ENCODE measurements at places on chromosomes 6 and 20.
A peak's percentile ranks its signal among the peaks of the same experiment; 100 is the strongest.

- DNase-seq: no peak
Measured at GRCh38 chr20:9616455-9616805, 102.0 kb downstream of the LAMP5 start.

GRCh38 chr20:49859011-49859410 lies 46.4 kb downstream of the SLC9A8 start:
- no peak for DNase-seq

GRCh38 chr6:87968435-87969278 lies 79.0 kb upstream of the SPACA1 start:
- peak; percentile 74 for DNase-seq

GRCh38 chr20:6081236-6081635 lies 27.4 kb upstream of the LRRN4 start:
- DNase-seq: no peak

DNA sequence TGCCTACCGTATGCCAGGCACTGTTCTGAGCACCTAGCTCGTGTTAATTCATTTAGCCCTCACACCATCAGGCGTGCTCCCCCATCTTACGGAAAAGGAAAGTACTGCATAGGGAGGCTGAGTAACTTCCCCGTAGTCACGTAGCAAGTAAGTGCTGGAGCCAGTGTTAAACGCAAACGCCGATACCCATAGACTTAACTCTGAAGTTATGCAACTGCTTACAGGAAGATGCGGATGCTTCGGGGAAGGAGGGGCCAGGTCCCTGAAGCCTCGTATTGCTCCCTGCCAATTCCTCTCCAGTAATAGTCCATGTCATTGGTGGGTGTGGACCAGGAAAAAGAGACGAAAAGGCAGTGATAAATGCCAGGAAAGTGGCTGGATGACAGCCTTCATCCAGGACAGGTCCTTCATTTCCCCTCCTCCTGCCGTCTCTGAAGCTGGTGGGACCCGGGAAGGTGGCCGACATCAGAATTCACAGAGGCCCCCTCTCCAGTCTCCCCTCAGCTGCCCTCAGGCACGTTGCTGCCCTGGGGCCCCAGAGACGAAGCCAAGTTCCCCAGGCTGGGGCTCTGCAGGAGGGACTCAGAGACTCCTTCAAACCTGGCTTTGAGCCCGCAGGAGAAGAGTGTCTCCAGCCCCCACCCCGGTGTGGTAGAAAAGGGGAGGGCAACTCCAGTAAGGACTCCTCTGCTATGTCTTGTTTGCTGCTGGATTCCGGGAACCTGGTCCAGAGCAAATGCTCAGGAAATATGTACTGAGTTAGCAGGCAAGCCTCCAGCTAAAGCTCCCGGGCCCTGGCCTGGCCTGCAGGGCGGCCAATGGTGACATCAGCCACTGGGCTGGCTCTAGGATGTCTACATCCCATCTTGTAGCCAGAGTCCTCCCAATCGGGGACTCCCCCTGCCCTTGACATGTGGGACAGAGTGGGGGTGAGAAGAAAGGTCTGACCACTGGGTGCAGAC lies 37.8 kb downstream of the RAB44 start:
- no peak for DNase-seq

DNA sequence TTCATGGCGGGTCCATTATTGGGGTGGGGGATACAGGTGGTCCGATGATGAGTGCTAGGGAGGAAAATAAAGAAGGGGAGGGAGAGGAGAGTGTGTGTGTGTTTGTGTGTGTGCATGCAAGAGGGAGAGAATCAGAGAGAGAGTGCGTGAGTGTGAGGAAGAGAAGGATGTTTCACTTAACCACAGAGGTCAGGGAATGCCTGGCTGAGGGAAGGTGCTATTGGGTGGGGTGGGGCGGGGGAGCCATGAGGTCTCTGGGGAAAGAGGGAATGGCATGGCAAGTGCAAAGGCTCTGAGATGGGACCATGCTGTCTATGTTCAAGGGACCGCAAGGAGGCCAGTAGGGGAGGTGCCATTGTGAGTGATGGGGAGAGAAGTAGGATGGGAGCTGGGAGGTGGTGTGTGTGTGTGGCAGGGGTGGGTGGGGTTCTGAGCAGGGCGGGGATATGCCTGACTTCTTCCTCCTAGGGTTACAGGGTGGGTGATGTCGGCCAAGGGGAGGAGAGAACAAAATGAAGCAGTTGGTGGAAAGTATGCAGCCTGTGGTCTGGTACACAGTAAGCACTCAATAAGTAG lies 23.0 kb downstream of the CEBPB start:
- DNase-seq: no peak

DNA sequence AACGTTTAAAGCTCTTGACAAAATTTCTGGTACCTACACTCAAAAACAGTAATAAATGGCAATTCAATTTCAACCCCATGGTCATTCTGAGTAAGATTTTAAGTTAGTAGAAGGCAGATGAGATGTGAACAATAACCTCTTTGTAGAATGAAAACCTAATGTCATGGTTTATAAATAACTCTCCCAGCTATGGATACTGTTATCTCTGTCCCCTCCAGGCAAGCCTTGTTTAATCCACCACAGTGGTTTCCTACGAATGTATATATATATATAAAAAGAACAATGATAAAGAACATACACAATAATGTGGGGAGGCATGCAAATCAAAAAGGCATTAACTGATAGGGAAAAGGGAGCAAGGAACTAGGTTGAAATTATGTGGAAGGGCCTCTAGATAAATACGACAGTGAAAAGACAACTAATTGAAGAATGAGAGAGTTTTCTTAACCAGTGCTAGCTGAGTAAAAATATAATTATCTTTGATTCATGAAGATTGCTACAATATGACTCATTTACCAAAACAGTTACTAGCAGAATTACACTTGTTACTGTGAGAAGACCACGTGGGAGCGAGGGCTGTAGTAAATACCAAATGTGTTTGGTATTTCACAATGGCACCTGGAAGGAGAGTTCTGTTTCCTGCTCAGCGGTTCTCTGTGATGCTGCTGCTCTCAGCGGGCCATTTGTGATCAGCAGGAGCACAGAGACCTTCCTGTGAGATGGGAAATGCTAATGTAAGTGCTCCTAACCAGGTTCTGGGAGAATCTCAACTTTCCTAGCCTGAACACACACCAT lies 173.7 kb downstream of the MBOAT1 start:
- DNase-seq: no peak

GRCh38 chr6:97049253-97050011 lies 124.9 kb downstream of the KLHL32 start:
- no peak for DNase-seq

- DNase-seq: no peak
Measured at GRCh38 chr6:152598901-152599537, 38.1 kb downstream of the SYNE1 start.

DNA sequence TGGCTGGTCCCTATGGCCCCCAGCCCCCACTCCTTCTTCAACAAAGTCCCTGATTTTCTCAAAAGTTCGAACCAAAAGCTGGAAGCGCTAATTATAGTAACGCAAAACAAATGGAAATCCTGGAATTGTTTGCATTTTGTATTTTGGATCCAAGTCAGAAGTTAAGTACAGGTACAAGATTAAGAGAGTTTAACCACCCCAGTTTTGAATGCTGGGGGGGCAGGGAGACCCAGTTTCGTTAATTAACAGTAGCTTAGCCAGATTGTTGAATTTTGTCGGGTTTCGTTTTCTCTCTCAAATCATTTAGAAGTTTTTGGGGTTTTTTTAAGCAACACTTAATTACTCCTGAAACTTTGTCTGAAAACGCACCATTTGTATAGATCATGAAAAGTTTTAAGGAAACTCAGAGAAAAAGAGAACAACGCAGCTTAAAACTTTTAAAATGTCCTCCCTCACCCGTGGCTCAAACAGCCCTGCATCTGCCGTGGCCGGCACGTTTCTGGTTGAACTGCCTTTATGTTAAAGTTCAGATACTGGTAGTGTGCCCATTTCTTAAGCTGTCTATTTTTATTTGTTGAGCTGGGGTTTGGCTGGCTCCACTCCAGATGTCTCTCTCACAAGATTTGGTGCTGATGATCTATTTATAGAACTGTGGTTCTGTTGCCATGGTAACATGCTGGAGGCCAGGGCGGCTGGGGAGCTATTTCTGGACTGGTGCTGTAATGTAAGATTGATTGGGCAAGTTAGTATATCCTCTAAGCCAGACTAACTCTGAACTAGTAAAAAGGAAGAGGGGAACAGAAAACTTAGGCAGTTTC lies 55.0 kb downstream of the GNAS start:
- DNase-seq: no peak

DNA sequence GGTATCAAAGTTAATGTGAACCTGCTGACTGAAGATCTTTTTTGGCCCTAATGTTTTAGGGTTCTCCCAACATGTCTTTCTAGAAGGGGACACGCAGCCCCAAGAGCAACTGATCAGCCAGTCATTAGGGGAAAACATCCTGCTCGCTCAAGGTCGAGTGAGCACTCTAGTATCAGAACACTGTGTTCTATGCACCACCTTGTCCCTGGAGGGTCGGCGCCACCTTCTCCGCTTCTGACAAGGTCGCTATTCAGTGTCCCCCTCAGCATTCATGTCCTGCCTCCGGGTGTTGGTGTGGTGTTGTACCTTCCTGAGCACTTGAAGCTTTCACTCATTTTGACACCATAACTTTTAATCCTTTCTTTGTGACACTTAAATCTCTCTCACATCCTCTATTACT lies 331.2 kb upstream of the KCNQ5 start:
- DNase-seq: no peak

- no peak for DNase-seq
Measured at GRCh38 chr20:50068041-50068651, 44.8 kb downstream of the UBE2V1 start.

DNA sequence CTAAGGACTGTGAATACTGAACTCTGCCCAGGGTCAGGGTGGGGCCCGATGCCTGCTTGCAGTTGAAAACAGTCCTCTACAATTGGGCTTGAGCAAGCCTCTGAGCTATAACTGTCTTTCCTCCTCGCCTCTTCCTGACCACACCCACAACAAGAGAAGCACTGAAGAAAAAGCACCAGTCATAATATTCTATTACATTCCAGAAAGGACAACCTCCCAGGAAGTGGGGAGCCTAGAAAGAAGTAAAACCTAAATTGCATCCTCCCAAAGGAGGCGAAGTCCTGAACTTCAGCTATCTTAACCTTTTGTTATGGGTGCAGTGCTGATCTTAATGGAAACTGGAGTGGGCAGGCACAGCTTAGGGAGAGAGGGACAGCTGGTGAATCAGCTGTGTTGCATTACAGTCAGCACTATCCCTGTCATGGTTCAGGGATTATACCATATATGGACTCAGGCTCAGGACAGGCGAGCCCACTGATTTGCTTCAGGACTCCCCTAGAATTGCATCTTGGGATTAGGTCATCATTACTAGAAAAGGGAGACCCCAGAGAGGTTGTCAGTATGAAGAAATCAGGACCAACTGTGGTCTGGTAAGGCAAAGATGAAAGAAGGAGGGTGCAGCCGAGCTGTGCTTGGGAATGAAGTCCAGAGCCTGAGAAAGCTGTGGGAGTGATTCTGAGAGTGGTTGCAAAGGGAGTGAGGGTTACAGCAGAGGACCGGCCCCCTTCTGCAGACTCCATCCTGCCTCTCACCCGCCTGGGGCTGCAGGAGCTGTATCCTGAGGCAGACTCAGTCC lies 18.3 kb upstream of the TRAM2 start:
- DNase-seq: no peak

- DNase-seq: no peak
Measured at GRCh38 chr6:108643184-108643583, 82.5 kb downstream of the FOXO3 start.

DNA sequence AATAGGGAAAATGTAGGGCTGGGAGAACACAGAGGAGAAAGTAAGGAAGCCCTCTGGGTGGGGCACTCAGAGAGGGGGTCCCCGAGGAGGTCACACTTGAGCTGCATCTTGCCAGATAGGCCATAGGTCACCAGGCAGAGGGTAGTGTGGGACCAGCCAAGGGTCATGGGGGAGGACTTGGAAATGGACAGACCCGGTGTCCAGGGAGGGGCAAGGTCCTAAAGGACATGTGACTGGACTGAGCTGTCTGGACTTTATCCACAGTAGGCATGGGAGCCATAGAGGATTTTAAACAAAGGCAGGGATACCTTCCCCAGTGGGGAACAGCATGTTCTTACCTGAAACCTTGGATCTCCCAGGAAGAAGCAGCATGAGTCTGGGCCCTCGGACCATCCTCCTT lies 266.7 kb downstream of the LRFN2 start:
- no peak for DNase-seq

- DNase-seq: no peak
Measured at GRCh38 chr6:84204011-84204410, 23.4 kb downstream of the CEP162 start.

Data from NCI-H748 treated with DMSO at 0.1 percent for 48 hours (cell line).